ENCODE measurements at places on chromosomes 12 and 14.

GRCh38 chr14:70514168-70515069, 20.4 kb downstream of the ADAM20 start:
- DNase-seq: no peak

- peak; percentile 96 for DNase-seq
Measured at GRCh38 chr14:91510171-91511042, at the start of gene PPP4R3A. Gene PPP4R3A (minus strand): TSS chr14:91510310. CDS start chr14:91509647, 663 bp downstream.

GRCh38 chr14:89137526-89138163, 279.4 kb downstream of the FOXN3 start:
- DNase-seq: peak; percentile 97

- DNase-seq: peak; percentile 10
Measured at GRCh38 chr14:47917344-47917954, 242.0 kb upstream of the MDGA2 start.

DNA sequence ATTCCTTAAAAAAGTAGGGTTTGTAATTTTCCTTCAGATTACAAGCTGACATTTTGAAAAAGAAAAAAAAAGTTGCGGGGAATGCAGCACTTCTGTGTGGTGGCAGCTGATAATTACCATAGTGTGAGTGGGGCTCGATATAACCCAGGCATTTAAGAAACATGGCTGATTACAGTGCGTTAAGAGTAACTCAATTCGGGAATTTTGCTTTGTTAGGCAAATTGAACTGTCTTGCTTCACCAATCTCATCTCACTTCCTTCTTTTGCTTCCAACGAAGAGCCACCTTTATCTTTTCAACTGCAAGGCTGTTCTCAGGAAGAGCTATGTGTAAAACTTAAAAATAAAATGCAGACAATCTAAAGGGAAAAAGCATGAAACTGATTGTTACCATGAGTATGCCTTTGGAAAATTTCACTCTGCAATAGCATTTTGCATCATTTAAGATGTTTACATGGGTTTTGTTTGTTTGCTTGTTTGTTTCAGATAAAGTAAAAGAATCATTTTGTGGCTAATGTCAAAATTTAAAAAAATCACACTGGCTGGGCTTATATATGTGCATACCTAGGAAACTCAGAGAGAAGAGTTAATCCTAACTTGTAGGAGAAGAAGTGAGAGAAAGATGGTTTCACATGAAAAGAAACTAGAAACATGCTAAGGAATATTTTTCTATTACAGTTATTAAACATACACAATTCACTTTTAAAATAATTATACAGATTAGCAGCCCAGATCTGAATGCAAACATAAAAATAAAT, 295.9 kb upstream of the ATP2B1 start:
- DNase-seq: no peak

DNA sequence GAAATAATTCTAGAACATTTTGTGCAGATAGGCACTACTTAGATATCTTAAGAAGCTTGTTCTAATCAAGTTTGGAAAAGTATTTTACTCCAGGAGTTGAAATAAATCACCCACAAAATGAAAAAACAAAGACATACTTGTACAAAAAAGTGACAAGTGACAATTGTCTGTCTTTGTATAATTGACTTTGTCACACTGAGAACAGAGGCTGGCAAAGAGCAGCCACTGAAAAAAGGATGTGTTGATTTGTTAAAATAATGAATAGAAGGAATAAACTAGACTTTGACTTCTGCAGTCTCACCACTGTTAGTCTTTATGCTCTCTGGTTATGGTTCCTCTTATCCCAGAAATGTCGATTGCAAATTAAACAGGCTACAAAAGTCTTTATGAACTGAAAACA, 77.6 kb downstream of the PTPRR start:
- no peak for DNase-seq

GRCh38 chr14:31204593-31205534, 2.7 kb downstream of the HECTD1 start:
- no peak for DNase-seq

DNA sequence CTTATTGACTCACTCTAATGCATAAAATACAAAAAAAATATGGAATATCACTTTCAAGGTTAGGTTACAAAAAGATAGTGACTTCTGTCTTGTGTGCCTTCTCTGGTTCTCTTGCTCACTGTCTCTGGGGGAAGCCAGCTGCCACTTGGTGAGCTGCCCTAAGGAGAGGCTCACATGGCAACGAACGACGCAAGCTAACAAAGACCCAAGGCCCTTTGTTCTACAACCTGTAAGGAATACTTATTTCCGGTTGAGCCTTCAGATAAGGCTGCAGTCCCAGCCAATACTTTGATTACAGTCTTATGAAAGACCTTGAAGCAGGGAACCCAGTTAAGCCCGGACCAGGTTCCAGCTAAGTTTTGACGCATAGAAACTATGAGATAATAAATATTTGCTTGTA, 242.4 kb upstream of the TBX3 start:
- DNase-seq: no peak

DNA sequence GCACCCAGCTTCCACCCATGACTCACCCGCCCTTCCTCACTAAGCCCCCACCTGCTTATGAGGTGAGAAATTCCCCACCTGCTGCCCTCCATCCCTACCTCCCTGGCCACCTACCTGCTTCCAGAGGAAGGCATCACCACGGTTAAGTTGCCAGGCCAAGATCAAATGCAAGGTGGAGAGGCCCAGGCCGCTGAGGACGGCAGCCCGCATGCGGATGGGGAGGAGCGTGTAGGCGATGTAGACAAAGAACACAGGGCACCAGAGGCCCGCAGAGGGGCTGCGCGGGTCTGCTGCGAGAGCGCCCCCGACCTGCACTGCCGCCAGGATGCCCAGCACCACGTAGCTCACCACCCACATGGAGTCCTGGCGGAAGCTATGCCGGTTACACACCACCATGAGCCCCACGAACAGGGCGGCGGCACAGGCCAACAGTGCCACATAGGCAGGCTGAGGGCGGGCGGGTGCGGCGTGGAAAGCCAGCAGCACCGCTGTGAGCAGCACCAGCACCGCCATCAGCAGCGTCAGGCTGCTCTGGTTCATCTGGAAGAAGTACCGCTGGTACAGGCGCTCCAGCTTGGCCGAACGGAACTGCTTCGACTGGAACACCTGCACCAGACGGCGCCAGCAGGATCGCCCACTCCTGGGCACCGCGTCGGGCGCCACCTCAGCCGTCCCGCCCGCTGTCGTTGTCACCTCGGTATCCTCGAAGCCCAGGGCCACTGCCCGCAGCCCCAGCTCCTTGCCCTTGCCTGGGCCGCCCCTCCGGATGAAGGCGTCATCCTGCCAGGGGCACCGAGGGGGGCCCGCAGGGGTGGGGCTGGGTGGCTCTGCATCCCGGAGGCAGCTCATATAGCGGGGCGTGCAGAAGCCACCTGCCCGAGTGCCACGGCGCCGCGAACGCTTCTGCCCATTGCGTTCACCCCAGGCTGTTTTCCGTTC, 6.2 kb downstream of the ADCY6 start:
- DNase-seq: no peak

DNA sequence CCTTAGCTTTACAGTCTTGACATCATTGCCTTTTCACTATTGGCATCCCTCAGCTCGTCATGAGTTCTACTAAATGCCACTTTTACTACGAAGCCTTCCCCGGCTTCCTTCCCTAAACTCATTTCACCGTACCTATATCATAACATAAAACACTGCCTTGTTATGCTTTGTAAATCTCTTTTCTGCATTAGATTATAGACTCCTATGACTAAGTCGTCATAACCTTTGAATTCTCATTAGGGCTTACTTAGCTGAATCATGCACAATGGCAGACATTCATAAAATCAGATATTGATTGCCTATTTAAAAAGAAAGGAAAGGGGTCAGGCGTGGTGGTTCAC, 21.0 kb downstream of the BTG1 start:
- no peak for DNase-seq

GRCh38 chr12:53049571-53050318, at the start of gene TNS2:
Gene TNS2 (plus strand): TSS chr12:53050065. CDS start chr12:53050186, 121 bp downstream.
- peak; percentile 74 for DNase-seq

DNA sequence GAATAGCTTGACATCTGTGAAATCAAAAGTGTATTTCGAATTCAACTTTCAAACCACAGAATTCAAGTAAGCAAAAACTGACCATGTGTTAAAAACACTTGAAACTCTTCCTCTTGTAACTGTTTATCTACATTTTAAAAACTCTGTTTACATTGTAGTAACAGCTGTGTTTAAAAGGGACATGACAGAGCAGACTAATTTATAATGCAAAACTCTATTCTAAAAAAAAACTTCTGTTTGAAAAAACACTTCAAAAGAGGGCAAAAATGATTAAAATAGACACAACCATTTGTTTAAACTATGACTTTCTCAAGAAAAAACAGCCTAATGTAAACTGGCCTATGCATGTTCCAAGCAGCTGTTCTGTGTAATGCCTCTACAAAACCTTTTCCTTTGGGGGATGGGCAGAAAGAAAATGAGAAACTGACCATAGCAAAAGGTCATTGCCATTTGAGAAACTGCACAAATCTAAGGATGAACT, 149.1 kb upstream of the HMGA2 start:
- no peak for DNase-seq

DNA sequence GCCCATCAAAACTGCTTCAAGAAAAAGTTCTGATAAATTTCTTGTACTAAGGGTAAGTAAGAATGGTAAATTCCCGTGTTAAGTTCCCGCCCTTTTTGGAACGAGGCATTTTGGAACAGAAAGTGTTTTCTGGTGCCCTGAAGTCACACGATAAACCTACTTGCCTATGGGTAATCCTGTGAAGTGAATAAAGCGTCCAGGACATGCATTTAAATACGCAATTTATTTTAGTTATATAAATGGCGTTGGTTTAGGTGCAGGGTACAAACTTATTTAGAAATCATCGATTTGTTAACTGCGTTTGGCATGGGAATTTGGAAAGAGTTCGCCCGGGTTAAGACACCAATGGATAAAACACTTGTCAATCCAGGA, 715 bp upstream of the RAP1B start:
- DNase-seq: peak; percentile 49

GRCh38 chr12:1795221-1795784, 25.1 kb upstream of the LRTM2 start:
- no peak for DNase-seq

Data from fibroblast of mammary gland (primary cell).